ENCODE measurements at places on chromosomes 7 and 10. TPM values are rescaled to one million over a fixed set of nuclear protein-coding genes. Genes with fewer than 3 reads are reported as not detected.

DNA sequence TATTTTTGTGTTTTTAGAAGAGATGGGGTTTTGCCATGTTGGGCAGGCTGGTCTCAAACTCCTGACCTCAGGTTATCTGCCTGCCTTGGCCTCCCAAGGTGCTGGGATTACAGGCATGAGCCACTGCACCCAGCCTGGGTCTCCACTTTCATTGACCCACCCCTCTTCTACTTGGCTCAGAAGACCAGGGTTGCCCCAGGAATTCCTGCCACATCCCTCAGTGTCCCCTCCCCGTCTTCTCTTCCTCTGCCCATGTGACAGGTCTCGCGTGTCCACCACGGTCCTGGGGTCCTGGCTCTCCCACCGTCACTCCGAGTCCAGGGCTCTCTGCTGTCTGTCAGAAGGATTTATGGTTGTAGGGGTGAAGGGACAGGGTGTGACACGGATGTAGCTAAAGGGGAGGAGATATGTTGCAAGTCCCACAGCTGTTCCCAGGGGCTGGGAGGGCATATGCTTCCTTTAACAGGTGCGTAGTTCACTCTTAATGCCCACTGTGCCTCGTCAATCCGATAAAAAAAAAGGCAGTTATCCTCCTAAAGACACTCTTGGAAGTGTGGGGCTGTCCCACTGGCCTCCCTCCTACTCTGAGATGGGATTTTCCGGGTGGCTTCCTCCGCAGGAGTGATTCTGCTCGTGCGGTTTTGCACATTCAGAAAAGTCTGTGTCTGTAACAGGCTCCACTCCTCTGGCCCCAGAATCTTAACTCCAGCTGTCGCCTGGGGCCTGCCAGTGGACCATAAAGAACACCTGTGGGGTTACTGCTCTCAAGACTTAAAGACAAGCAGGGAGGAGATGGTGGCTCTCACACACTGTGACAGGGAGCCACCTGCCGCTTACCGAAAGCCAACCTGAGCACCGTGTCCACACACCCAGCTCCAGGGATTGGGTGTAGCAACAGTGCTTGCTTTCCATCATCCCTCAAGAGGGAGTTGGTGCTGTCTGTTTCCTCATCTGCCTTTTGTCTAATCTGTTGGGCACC lies 36.7 kb upstream of the SHH start:
- no peaks in the 10 kb centered on the region for H3K4me1 ChIP-seq
- H3K27me3 ChIP-seq = no peaks in the 10 kb centered on the region
- no peak overlapping the region for H3K27ac ChIP-seq
- H3K36me3 ChIP-seq = no peaks in the 10 kb centered on the region

GRCh38 chr10:79357180-79357579 lies 9.9 kb downstream of the PPIF start:
- H3K27me3 ChIP-seq = no peaks in the 10 kb centered on the region
- H3K36me3 ChIP-seq = peaks cover 14% of the 10 kb centered on the region
- DNase-seq = no peak
- no peaks in the 10 kb centered on the region for H3K4me1 ChIP-seq
- H3K27ac ChIP-seq = no peak overlapping the region

- no peaks in the 10 kb centered on the region for H3K36me3 ChIP-seq
- no peaks in the 10 kb centered on the region for H3K4me1 ChIP-seq
- H3K4me3 ChIP-seq = no peak overlapping the region
Observed at GRCh38 chr7:120925392-120925791, 25.2 kb upstream of the ING3 start.

Gene LRRC4
- 1.6 TPM for total RNA-seq

GRCh38 chr10:118107541-118107940 lies 60.8 kb upstream of the RAB11FIP2 start:
- no peaks in the 10 kb centered on the region for H3K4me1 ChIP-seq
- no peaks in the 10 kb centered on the region for H3K36me3 ChIP-seq
- H3K27me3 ChIP-seq = no peaks in the 10 kb centered on the region
- no peak overlapping the region for H3K27ac ChIP-seq
- DNase-seq = no peak

Gene C10orf90
- total RNA-seq = not detected

Gene ITPRID1
- not detected for total RNA-seq

Gene SFTPD
- 1.7 TPM for total RNA-seq

DNA sequence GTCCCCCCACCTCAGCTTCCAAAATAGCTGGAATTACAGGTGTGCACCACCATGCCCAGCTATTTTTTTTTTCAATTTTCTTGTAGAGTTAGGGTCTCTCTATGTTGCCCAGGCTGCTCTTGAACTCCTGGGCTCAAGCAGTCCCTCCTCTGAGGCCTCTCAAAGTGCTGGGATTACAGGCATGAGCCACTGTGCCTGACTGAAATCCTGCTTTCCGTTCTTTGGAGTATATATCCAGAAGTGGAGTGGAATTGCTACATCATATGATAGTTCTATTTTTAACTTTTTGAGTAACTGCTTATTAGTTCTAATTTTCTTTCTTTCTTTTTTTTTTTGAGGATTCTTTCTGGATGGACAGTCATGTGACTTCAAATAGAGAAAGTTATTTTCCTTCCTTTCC lies 62.9 kb upstream of the ZMIZ2 start:
- H3K27me3 ChIP-seq = no peaks in the 10 kb centered on the region
- DNase-seq = no peak
- no peak overlapping the region for H3K4me3 ChIP-seq

- no peak overlapping the region for H3K27ac ChIP-seq
- no peaks in the 10 kb centered on the region for H3K4me1 ChIP-seq
- no peak overlapping the region for H3K4me3 ChIP-seq
- no peaks in the 10 kb centered on the region for H3K36me3 ChIP-seq
Observed at GRCh38 chr7:19133886-19134285, 11.3 kb downstream of the FERD3L start.

Gene OAT
- total RNA-seq = 44.1 TPM

DNA sequence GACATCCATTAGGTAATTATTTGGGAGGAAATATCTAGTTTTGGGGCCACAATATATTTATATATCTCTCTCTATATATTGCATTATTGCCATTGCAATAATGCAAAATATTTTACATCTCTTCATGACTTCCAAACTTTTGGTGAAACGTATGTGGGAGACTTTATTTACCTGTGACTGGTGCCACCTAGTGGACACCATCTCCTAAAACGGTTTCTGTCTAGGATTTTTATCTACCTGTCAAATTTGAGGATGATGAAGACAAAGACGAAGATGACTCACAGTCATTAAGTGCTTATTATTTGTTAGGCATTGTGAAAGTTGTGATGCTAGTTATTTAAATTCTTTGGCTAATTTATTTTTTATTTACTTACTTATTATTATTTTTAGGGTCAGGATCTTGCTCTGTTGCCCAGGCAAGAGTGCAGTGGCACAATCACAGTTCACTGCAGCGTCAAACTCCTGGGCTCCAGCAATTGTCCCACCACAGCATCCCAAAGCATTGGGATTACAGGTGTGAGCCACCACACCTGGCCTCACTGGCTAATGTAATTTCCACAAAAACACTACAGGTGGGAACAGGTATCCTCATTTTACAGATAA lies 18.7 kb upstream of the CBLL1 start:
- no peaks in the 10 kb centered on the region for H3K27me3 ChIP-seq
- H3K36me3 ChIP-seq = no peaks in the 10 kb centered on the region
- no peak overlapping the region for H3K27ac ChIP-seq
- no peak overlapping the region for H3K4me3 ChIP-seq

DNA sequence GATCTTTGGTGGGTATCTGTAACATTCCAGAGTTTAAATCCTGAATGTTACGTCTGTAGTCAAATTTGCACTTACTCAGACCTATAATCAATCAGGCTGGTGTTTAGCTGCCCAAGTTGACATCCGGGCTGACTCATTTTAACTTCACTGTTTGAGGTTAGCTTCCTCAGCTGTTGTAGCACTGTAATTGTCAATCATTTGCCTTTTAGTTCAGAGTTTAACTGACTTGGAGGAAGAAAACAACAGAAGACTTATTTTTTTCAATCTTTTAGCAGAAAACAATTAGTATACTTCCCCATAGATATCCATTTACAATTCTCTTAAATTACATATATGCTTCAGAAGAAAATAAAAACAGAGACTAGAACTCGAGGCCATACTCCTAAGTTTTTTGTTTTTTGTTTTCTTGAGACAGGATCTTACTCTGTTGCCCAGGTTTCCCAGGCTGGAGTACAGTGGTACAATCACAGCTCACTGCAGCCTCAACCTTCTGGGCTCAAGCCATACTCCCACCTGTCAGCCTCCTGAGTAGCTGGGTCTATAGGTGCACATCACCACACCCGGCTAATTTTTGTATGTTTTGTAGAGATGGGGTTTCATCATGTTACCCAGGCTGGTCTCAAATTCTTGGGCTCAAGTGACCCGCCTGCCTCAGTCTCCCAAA lies 38.5 kb upstream of the LRRC17 start:
- no peak overlapping the region for H3K4me3 ChIP-seq
- no peaks in the 10 kb centered on the region for H3K36me3 ChIP-seq
- H3K4me1 ChIP-seq = no peaks in the 10 kb centered on the region
- no peaks in the 10 kb centered on the region for H3K27me3 ChIP-seq

Gene SPDYE2
- 0.50 TPM for total RNA-seq

Gene SH2D4B
- 0.09 TPM for total RNA-seq
